ENCODE measurements at places on chromosomes 2 and 18. TPM values are rescaled to one million over a fixed set of nuclear protein-coding genes. Genes with fewer than 3 reads are reported as not detected.
A peak's percentile ranks its signal among the peaks of the same experiment; 100 is the strongest.

- no peaks in the 10 kb centered on the region for H3K4me1 ChIP-seq
- no peak for DNase-seq
- H3K4me3 ChIP-seq: no peak overlapping the region
- H3K27me3 ChIP-seq: no peaks in the 10 kb centered on the region
- no peak overlapping the region for H3K27ac ChIP-seq
Measured at GRCh38 chr2:33645861-33646260, 46.8 kb upstream of the FAM98A start.

DNA sequence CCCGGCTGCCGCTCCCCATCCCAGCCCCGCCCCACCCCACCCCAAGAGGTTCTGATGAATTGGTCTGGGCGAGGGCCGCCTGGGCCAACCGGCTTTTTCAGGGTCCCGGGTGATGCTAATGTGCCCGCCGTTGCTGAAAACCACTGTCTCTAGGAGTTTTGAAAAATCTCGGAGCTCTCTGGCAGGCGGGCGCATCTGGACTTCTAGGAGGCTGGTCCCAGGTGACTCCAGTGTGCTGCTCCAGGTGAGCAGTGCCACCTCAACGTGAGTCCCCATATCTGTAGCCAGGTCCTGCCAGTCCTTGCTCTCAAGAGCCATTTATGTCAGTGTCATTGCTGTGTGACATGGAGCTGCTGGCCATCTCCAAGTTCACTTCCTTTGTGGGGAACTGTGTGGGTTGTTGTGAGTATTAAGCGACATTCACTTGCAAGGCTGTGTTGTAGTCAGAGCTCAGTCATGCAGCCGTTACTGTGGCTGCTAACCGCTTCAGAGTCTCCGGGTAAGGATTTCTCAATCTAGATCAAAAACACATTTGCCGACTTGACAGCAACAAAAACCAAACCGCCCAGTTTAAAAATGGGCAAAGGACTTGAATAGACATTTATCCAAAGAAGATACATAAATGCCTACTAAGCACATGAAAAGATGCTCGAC, at the start of gene RFX8:
TSS of gene RFX8 (minus strand) at position 382 of the 654 bp plus-strand sequence. CDS start 8,264 bp downstream, outside the sequence.
- DNase-seq: no peak

DNA sequence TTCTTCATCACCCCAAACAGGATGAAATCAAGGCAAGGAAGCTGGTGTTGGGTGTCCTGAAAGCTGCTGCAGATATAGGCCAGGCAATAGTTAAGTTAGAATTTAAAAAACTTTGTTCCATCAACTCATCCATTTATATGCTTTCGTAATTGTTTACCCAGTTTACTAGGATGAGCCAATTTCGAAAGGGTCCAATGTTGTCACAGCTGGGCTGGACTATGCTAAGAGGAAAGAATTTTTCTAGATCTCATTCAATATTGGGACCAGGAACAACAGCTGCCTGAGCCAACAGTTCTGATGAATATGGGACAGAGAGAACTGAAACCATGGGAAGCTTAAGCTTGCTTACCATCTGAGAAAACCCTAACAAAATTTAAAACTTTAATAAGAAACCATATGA, 21.6 kb upstream of the SP3 start:
- H3K4me1 ChIP-seq: peaks cover 18% of the 10 kb centered on the region
- no peak overlapping the region for H3K27ac ChIP-seq
- H3K27me3 ChIP-seq: no peaks in the 10 kb centered on the region
- DNase-seq: no peak
- no peak overlapping the region for H3K4me3 ChIP-seq

- H3K27me3 ChIP-seq: no peaks in the 10 kb centered on the region
- H3K36me3 ChIP-seq: no peaks in the 10 kb centered on the region
Measured at GRCh38 chr18:46555724-46556123, 101.3 kb downstream of the LOXHD1 start.

GRCh38 chr2:14358339-14358738, 274.2 kb upstream of the LRATD1 start:
- H3K4me1 ChIP-seq: no peaks in the 10 kb centered on the region
- no peaks in the 10 kb centered on the region for H3K36me3 ChIP-seq
- DNase-seq: no peak
- H3K4me3 ChIP-seq: no peak overlapping the region
- no peaks in the 10 kb centered on the region for H3K27me3 ChIP-seq

DNA sequence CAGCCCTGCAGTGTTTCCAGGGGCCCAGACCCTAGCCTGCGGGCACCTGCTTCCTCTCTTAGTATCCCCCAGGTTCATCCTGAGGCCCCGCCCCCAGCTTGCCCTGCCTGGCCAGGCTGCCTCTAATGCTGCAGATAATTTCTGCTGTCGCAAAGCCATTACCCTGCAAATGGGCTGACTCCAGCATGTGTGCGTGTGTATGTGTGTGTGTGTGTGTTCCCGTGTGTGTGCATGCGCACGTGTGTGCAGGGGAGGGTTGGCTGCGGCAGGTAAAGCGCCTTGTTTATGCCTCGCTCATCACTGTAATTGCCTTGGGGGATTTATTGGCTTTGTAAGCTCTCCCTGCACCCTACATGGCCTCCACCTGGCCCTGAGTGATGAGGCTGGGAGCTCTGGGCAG, 7.6 kb upstream of the PRSS56 start:
- no peak overlapping the region for H3K4me3 ChIP-seq
- no peaks in the 10 kb centered on the region for H3K4me1 ChIP-seq
- no peaks in the 10 kb centered on the region for H3K27me3 ChIP-seq
- DNase-seq: peak; percentile 82
- no peaks in the 10 kb centered on the region for H3K36me3 ChIP-seq

DNA sequence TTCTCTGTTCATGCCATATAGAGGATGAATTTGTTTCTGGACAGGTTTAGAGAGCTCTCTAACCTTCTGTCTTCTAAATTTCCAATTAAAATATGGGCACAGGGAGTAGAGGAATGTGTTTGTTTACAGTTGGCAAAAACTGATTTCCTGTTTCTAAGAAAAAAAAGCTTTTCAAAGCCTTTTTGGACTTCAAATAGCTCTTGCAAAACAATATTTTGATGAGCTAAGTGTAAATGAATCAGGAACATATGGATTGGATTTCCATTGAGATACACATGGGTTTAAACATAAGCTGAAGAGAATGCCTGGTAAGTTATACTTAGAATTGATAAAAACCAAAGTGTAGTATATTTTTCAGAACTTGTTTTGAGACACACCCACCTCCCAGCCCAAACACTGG, 677.5 kb downstream of the NYAP2 start:
- H3K36me3 ChIP-seq: no peaks in the 10 kb centered on the region
- H3K4me1 ChIP-seq: no peaks in the 10 kb centered on the region
- H3K4me3 ChIP-seq: no peak overlapping the region
- DNase-seq: no peak

- no peaks in the 10 kb centered on the region for H3K36me3 ChIP-seq
- H3K27ac ChIP-seq: no peak overlapping the region
- no peaks in the 10 kb centered on the region for H3K4me1 ChIP-seq
- no peaks in the 10 kb centered on the region for H3K27me3 ChIP-seq
Measured at GRCh38 chr2:112048887-112049286, 6.2 kb upstream of the TMEM87B start.

GRCh38 chr2:45575881-45576280, 35.2 kb downstream of the SRBD1 start:
- H3K4me1 ChIP-seq: no peaks in the 10 kb centered on the region
- H3K4me3 ChIP-seq: no peak overlapping the region
- no peak for DNase-seq
- H3K36me3 ChIP-seq: no peaks in the 10 kb centered on the region

AQP12A gene
- total RNA-seq: not detected

GKN2 gene
- not detected for total RNA-seq

DCDC2C gene
- total RNA-seq: not detected

PLA2R1 gene
- total RNA-seq: 6.6 TPM

SCN7A gene
- total RNA-seq: 3.6 TPM

DUSP2 gene
- total RNA-seq: 11.8 TPM

CCDC85A gene
- 2.1 TPM for total RNA-seq

Data from kidney (tissue), 22 donors.